ENCODE measurements at places on chromosomes 11 and 22.

- no peak for DNase-seq
Observed at GRCh38 chr22:28734393-28734792, 7.2 kb downstream of the CHEK2 start.

- no peak for DNase-seq
Observed at GRCh38 chr11:122751292-122752070, 86.8 kb upstream of the CRTAM start.

DNA sequence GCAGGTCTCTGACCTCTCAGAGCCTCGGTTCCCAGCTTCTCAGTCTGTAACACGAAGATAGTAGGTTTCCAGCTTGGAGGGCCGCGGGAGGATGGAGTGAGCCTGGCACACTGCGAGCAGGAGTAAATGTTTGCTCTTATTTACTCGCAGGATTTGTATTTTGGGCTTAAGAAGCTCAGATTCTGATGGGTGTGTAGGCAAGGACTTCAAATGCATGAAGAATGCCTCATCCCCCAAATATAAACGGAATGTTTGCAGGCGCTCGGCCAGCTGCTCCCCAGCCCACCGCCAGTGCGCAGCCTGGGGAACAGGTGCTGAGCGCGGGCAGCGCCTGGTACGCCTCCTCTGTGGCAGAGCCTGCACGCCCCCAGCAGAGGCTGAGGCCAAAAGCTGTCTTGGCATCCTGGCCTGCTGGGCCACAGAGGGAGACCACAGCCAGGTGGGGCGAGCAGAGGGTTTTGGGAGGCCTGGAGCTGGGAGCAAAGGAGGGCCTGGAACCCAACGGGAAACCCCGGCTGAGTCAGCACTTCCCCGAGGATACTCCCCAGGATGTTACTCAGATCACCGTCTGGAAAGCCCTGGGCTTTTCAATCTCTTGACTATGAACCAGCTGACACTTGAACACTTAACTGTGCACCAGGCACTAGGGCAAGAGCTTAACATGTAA is 9.4 kb downstream of the EHD1 start:
- no peak for DNase-seq

DNA sequence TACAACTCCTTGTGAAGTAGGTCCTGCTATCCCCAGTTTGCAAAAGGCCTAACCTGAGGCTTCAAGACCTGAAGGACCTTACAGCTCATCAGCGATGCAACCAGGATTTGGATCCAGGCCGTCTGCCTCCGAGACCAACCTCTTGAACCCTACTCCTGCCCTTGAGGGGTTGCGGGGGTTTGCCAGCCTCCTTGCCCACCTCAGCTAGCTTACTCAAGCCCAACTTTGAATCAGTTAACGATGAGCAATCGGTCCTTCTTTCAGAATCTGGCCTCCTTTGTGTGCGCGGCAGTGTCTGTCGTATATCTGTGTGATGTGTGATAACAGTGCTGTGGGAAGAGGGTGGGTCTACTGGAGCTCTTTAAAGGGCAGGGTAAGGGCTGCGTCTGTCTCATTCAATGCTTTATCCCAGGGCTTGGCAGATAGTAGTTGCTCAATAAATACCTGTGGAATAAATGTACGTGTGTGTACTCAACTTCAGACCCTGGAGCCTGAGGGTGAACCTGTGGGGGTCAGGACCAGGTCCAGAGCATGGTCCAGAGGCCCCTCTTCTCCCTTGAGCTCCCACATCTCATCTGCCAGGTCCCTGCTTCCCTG is 3.2 kb downstream of the CHRM1 start:
- DNase-seq, result no peak

- DNase-seq, result peak; percentile 74
Observed at GRCh38 chr11:108620958-108621772, 27.6 kb upstream of the EXPH5 start.

GRCh38 chr11:63641727-63642126 is 27.5 kb upstream of the PLAAT3 start:
- no peak for DNase-seq

All from LNCaP clone FGC (cell line).